ENCODE measurements at places on chromosomes 11 and 22. TPM values are rescaled to one million over a fixed set of nuclear protein-coding genes. Genes with fewer than 3 reads are reported as not detected.

The FGF3 gene
- polyA plus RNA-seq, result not detected

The CCDC86 gene
- polyA plus RNA-seq, result 82.0 TPM

The LYVE1 gene
- not detected for polyA plus RNA-seq

The NELL1 gene
- polyA plus RNA-seq, result not detected

The SLN gene
- not detected for polyA plus RNA-seq

The CASP12 gene
- polyA plus RNA-seq, result not detected

The HSPB2 gene
- polyA plus RNA-seq, result 0.11 TPM

The MUC15 gene
- polyA plus RNA-seq, result 0.14 TPM

The TCN2 gene
- polyA plus RNA-seq, result 1.6 TPM

The BACE1-AS gene
- polyA plus RNA-seq, result 2.9 TPM

The TRIM48 gene
- polyA plus RNA-seq, result not detected

The MS4A5 gene
- not detected for polyA plus RNA-seq

The MYBPC3 gene
- not detected for polyA plus RNA-seq

The OR5B3 gene
- polyA plus RNA-seq, result not detected

The ROM1 gene
- polyA plus RNA-seq, result 1.5 TPM

The PARVG gene
- not detected for polyA plus RNA-seq

Data from foreskin keratinocyte (primary cell).